ENCODE measurements at places on chromosomes 13 and 19.

- DNase-seq: peak; percentile 87
These were observed 560.2 kb upstream of the SPRY2 start for GRCh38 chr13:80901111-80901510.

- no peak for DNase-seq
These were observed 56.6 kb upstream of the SPATA13 start for GRCh38 chr13:24103782-24104372.

DNA sequence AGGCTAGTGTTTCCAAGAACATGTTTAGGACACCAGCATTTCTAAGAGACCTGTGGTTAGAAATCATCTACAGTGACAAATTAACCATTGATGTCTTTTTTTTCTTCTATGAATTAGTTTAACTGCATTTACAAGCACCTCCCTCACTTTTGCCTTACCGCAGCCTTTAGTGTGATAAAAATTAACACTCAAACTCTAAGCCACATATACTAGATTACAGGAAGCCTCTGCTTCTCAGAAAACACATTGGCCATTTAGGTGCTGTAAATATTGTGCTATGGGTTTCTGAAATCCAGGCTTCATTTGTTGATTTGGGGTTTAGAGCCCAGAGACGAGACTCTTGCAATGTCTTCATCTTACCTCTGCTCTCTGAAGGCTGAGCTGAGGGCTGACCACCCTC, 34.6 kb upstream of the OLFM4 start:
- no peak for DNase-seq

- no peak for DNase-seq
These were observed 646.9 kb upstream of the PCDH9 start for GRCh38 chr13:67877031-67877430.

GRCh38 chr13:59643906-59644626, 519.7 kb downstream of the DIAPH3 start:
- no peak for DNase-seq

DNA sequence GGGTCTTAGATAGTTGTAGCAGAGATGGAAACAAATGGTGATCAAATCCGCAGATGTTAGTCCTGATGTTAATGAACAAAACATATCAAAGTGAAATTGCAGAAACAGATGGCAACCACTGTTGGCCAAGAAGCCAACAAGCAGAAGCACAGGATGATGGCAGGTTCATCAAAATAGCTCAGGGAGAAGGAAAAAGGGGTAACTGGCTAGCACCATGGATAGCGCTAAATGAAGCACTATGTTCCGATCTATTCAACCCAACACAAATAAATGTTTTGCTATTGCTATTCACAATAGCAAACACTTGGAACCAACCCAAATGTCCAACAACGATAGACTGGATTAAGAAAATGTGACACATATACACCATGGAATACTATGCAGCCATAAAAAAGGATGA, 413.7 kb downstream of the FGF14 start:
- no peak for DNase-seq

DNA sequence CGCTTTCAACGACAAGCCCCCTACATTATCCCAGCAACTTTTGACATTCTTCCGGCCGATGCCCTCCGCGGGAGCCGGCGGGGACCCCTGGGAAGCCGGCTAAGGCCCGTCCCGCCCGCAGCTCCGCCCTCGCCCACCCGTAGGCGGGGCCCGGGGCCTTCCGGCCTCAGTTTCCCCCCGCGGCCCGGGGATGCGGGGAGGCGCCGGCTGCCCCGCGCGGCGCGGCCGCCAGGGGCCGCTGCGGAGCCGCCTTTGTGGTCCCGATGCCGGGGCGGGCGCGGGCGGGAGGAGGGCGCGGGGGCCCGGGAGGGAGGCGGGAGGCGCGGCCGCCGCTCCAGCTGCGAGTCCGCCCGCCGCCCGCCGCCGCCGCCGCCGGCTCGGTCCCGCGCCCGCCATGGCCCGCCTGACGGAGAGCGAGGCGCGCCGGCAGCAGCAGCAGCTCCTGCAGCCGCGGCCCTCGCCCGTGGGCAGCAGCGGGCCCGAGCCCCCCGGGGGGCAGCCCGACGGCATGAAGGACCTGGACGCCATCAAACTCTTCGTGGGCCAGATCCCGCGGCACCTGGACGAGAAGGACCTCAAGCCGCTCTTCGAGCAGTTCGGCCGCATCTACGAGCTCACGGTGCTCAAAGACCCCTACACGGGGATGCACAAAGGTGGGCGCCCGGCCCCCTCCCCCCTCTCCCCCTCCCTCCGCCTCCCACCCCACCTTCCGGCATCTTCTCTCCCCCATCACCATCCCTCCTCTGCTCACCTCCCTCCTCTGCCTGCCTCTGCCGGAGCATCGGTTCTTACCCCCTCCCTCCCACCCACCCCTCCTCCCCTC, at the start of gene CELF5:
CELF5 (plus strand) TSS at position 316 of the 823 bp plus-strand sequence; CDS start at position 395, 79 bp downstream.
- DNase-seq: no peak

DNA sequence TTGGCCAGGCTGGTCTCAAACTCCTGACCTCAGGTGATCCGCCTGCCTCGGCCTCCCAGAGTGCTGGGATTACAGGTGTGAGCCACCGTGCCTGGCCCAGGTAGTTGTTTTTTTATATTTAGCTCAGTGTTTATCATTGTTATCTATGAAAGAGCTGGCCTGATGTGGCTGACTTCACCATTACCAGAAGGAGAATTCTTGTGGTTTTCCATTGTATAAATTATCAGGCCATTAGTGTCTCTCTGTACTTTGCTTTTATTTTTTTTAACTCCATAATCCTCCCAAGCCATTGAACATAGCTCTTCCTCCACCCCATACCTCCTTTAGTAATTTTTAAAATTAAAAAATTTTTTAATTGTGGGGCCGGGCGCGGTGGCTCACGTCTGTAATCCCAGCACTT, 24.2 kb downstream of the CERS4 start:
- DNase-seq: no peak

- DNase-seq: peak; percentile 22
These were observed 25.5 kb downstream of the ADPRHL1 start for GRCh38 chr13:113427562-113428468.

GRCh38 chr19:13849991-13850909, 26.7 kb upstream of the NANOS3 start:
- peak; percentile 79 for DNase-seq

DNA sequence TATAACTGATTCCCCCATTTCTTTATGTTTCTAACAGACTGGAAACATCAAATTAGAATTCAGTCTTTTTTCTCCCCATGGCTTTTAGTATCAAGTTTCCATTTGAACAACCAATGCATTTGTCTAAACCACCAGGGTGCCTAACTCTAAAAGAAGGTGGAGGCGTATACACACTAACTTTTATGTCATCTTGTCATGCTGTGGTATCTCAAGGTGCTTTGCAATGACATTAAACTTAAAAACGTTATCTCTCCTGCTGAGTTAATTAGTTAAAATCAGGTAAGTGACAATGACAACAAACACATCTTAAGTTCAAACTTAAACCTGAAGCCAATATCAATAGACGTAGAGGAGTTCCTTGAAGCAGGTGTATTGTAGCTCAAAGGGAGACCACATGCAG, 1001.7 kb downstream of the PCDH17 start:
- no peak for DNase-seq

DNA sequence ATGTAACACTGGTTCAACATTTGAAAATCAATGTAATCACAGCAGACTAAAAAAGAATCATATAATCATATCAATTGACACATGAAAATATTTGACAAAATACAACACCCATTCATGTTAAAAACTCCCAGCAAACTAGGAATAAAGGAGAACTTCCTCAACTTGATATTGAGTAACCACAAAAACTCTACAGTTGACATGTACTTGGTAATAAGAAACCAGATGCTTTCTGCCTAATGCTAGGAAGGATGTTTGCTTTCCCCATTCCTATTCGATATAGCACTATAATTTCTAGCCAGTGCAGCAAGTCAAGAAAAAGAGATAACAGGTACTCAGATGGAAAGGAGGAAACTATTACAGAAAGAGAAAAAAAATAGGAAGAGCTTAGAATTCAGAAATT, 26.9 kb downstream of the UFM1 start:
- DNase-seq: no peak

GRCh38 chr19:31263328-31263727, 85.9 kb downstream of the TSHZ3 start:
- no peak for DNase-seq

GRCh38 chr19:4454747-4455718, 2.6 kb downstream of the UBXN6 start:
- peak; percentile 87 for DNase-seq

DNA sequence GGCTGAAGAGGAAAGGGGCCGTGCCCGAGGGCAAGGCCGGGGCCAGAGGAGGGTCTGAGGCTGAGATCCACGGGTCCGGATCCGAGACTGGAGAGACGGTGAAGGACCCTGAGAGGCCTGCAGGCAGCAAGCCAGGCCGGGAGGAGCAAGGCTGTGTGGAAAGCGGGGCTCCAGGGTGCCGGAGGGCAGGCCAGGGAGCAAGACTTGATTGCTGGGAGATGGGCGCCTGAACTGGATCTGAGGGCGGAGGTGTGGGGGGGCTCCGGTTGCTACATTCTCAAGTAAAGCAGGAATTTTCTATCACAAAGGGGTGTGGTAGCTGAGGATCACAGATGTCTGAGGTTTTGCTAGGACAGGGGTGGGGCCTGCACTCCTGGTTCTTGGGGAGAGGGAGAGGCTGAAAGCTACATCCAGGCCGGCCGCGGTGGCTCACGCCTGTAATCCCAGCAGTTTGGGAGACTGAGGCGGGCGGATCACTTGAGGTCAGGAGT, 3.8 kb downstream of the MAMSTR start:
- DNase-seq: no peak

DNA sequence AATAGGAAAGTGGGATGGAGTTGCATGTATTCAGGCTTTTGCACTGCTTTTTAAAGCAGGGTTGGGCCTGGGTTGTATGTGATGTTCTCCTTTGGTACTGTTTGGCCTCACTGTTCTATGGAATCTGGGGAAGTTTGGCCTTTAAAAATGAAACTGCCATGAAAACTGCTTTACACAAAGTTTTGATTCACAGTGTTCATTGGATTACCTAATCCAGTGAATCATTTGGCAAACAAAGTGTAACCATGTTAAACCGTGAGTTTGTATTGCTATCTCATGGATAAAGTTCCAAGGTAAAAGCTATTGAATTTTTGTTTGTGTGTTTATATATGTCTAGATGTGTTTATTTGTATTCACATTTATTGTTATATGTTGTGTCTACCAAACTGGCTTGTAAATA, 1658.6 kb downstream of the OLFM4 start:
- DNase-seq: no peak

DNA sequence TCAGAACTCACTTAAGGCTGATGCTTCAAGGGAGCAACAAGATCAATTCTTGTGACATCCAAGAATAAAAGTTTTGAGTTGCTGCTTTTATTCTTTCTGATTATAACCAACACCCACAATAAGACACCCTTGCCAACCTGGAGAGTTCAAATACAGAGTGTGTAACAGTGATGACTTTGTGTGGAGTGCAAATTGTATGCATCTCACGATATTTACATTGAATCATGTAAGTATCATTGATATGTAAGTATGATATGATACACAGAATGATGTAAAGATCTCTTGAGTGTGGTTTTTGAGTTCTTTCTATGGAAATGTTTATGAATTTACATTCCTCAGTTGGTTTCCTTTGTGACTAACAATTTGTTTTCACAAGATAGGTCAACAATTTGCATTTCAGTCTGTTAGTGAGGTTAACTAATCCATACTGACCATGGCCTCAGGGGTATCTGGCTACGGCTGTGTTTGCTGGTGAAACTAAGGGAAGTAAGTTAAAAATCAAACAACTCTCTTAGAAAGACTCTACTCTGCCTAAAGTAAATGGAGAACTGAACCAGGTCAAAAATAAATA, 12.4 kb downstream of the LHFPL6 start:
- DNase-seq: no peak

GRCh38 chr19:17931532-17932191, 1.2 kb upstream of the CCDC124 start:
- no peak for DNase-seq

All from cardiac fibroblast (primary cell).